ENCODE measurements at places on chromosomes 13 and 19.
A peak's percentile ranks its signal among the peaks of the same experiment; 100 is the strongest.

DNA sequence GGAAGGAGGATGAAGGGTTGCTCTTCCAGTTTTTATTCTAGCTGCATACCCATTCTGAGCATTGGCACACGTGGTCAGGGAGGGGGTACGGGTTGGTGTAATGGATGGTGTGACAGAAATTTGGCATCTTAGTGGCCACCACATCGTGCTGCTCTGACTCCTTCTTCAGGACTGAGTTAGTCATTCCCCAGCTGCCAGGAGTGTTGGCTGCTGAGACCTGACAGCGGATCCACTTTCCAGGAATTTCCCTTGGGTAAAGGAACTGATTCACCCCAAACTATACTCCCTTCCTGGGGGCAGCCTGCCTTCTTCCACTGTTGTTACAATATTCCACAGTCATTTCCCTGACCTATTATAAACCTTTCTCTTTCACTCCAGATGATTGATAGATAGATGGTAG is 595.5 kb upstream of the KLHL1 start:
- DNase-seq: no peak

DNA sequence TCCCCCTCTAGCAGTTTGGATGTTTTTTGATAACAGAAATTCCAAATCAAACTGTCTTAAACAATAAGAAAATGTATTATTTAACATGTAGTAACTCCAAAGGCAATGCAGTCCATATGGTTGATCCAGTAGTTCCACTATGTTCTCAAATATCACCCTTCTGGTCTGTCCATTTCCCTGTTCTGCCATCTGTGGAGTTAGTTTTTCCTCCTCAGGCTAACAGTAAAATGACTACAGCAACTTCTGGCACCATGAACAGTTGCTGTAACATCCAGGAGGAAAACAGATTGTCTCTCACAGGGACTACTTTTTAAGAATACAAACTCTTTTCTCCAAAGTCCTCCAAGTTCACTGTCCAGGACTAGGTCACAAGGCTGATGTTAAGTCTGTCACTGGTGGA is 455.4 kb downstream of the FGF14 start:
- DNase-seq: no peak

DNA sequence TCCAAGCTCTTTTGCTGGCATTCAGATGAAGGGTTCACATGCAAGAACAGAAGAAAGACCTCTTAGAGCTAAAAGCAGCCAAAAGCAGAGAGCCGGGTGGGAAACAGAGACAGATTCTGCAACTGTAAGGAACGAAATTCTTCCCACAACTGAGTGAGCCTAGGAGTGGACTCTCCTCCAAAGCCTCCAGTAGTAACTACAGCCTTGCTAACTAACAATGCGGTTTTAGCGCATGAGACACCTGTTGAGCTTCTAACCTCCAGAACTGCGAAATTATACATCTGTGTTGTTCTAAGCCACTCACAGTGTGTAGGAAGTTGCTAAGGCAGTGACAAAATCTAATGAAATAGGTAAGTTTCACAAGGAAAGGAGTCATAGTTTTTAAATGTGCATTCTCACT is 98.1 kb upstream of the SLITRK1 start:
- DNase-seq: no peak

DNA sequence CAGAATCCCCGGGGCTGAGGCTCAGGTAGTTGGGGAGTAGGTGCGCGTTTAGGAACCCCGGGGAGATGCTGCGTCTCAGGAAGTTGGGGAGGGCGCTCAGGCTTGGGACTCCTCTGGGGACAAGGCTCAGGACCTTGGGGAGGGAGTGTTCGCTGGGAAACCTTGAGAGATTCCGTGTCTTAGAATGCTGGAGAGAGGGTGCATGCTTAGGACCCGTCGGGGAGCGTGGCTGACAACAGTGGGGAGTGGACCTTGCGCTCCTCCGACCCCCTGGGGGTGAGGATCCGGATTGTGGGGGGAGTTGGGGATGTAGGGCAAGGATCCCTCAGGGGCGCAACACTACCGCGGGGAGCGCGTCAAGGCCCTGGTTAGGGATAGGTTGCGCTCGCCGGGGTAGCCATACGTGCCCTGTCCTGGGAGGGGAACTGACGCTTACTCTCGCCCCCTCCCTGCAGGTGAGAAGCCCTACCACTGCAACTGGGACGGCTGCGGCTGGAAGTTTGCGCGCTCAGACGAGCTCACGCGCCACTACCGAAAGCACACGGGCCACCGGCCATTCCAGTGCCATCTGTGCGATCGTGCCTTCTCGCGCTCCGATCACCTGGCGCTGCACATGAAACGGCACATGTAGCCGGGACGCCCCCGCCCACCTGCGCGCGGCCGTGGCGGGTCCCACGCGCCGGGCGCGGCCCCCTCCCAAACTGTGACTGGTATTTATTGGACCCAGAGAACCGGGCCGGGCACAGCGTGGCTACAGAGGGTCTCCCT is 2.0 kb downstream of the KLF2 start:
- DNase-seq: peak; percentile 23

- DNase-seq: no peak
Measured at GRCh38 chr13:79491715-79492114, 10.8 kb downstream of the NDFIP2 start.

GRCh38 chr13:19587635-19588300 is 26.4 kb upstream of the TPTE2 start:
- DNase-seq: peak; percentile 17

DNA sequence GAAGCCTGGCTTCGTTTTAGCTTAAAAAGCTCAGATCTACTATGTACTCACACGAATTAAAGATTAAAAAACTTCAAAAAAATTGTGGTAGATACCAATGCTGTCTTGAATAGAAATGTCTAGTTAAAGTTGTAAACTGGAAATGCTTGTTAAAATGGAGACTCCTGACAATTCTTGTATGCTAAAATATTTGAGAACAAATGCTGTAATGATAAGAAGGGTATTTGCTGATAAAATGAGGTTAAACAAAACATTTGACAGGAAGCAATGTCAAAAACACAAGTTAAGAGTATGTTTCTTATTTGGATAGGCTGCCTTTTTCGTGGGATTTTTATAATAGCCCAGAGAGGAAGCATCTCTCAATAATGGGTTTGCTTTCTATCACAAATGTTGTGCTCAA is 48.0 kb upstream of the POSTN start:
- DNase-seq: no peak

- no peak for DNase-seq
Measured at GRCh38 chr13:45521297-45521696, 56.6 kb downstream of the COG3 start.

- DNase-seq: no peak
Measured at GRCh38 chr13:30002577-30002976, 152.2 kb upstream of the UBL3 start.

GRCh38 chr19:13104360-13104847 is 1.7 kb upstream of the LYL1 start:
- DNase-seq: peak; percentile 75

- DNase-seq: no peak
Measured at GRCh38 chr19:46951171-46951986, 68.3 kb upstream of the NPAS1 start.

- peak; percentile 49 for DNase-seq
Measured at GRCh38 chr19:14475251-14476073, at the start of gene PTGER1. TSS of gene PTGER1 (minus strand) at chr19:14475354. CDS start at chr19:14474320, 1,034 bp downstream.

DNA sequence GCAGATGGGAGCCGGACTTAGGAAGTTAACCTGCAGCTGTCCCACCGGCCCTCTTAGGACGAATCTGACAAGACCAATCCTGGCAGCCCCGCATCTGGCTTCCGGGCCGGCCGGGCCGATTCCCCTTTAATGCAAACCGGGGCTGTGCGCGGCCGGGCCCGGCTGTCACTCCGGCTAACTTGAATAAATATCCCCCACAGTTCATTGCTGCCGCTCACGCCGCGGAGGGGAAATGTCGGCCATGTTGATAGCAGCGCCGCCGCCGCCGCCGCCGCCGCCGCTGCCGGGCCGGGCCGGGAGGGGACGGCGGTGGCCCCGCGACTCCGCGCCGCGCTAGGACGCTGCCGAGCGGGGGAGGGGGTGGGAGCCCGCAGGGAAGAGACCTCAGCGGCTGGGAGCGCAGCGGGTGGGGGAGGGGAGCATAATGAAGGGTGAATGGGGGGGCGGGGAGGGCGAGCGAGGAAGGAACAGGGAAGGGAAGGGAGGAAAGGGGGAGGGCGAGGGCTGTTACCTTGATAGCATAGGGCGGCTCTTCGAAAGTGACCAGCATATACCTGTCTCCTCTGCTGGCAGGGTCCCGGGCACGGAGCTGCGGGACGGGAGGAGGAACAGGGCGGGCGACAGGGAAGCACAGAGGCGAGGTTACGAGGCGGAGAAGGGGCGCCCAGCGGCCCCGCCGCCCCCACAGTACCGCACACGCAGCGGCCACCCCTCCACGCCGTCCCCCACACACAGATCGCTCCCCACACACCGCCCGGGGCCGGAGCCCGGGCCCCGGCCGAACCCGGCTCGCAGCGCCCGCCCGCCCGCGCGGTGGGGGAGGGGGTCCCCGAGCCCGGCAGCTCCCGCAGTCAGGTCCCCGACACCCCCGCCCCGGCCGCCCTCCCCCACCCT is 1.1 kb downstream of the INTS6 start:
- DNase-seq: peak; percentile 81

- no peak for DNase-seq
Measured at GRCh38 chr13:91312324-91312723, 35.2 kb upstream of the MIR17HG start.

DNA sequence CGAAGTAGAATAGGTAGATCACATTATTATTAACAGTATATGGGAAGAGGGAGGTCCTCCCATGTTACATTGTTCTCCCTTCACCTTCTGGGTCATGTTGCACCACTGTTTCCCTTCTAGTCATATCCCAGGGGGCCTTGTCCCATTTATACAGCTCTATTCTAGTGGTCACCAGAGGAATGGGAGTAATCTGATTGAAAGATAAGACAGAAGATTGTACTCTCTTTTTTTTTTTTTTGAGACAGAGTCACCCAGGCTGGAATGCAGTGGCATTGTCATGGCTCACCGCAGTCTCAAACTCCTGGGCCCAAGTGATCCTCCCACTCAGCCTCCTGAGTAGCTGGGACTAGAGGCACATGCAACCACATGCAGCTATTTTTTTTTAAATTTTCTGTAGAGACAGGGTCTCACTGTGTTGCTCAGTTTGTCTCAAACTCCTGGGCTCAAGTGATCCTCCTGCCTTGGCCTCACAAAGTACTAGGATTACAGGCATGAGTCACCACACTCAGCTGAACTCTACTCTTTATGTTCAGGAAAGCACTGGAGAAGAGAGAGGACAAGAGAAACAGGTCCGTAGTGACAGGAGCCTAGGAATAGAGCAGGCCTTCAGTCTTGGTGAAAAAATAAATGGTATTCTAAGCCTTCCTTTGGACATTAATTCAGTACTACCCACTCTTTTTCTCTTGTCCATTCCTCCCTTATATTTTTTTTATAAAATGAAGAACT is 4.3 kb upstream of the ZNF529 start:
- no peak for DNase-seq

GRCh38 chr13:59450229-59450628 is 713.5 kb downstream of the DIAPH3 start:
- DNase-seq: no peak

- no peak for DNase-seq
Measured at GRCh38 chr19:18266771-18267686, 7.2 kb downstream of the IQCN start.

GRCh38 chr13:24147570-24147963 is 13.0 kb upstream of the SPATA13 start:
- no peak for DNase-seq

GRCh38 chr13:42322806-42323205 is 50.9 kb downstream of the AKAP11 start:
- no peak for DNase-seq

GRCh38 chr19:44608391-44608821 is 5.0 kb upstream of the IGSF23 start:
- no peak for DNase-seq

GRCh38 chr19:35211545-35212230 is 16.9 kb downstream of the FAM187B start:
- DNase-seq: peak; percentile 65

GRCh38 chr19:28794301-28794700 is 418.6 kb downstream of the UQCRFS1 start:
- DNase-seq: no peak

- no peak for DNase-seq
Measured at GRCh38 chr13:101556676-101557123, 104.2 kb downstream of the ITGBL1 start.

- no peak for DNase-seq
Measured at GRCh38 chr19:49894011-49894664, 2.5 kb downstream of the IL4I1 start.

DNA sequence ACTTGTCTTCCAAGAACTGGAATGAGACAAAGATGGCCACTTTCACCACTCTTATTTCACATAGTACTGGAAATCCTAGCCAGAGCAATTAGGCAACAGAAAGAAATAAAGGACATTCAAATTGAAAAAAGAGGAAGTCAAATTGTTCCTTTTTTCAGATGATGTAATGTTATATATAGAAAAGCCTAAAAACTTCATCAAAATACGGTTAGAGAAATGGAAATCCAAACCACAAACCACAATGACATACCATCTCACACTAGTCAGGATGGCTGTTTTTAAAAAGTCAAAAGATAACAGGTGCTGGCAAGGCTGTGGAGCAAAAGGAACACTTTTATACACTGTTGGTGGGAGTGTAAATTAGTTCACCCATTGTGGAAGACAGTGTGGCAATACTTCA is 113.3 kb upstream of the SPRY2 start:
- DNase-seq: no peak

GRCh38 chr13:21723807-21724505 is 53.1 kb downstream of the FGF9 start:
- DNase-seq: no peak

DNA sequence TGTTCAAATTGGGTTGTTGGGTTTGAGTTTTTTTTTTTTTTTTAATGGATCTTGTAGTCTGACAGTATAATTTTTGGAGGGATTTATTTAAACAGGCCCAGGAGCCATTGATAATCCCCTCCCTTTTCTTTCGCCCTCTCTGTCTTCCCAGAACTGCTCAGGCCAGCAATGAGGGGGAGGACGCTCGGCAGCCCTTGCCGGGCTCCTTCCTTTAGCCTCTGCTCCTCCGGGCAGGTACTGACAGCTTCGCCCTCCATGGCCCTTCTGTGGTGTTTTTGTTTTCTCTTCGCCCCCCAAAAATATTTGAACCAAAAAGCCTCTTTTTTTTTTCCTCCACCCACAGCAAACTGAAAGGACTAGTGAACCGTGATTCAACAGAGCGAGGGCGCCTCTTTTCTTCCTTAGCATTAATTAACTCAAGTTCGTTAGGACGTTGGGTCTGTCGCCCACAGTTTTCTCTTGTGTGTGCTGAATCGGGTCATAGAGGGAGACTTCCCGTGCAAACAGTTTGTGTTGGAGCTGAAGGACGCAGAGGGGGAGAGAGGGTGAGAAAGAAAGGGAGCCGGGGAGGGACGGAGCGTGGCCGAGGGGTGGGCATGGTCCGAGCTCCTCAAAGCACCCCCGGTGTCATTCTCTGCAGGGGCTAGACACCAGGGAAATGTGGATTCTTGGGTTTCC is 21.5 kb downstream of the NFIX start:
- no peak for DNase-seq

GRCh38 chr13:42832341-42833096 is 51.1 kb downstream of the FAM216B start:
- no peak for DNase-seq

GRCh38 chr13:38582133-38582532 is 104.7 kb upstream of the FREM2 start:
- DNase-seq: no peak

All from activated naive CD8-positive, alpha-beta T cell treated with anti-CD3 and anti-CD28 coated beads for 36 hours (primary cell).